ENCODE measurements at places on chromosomes 11 and 22. TPM values are rescaled to one million over a fixed set of nuclear protein-coding genes. Genes with fewer than 3 reads are reported as not detected.
A peak's percentile ranks its signal among the peaks of the same experiment; 100 is the strongest.

GRCh38 chr11:61588728-61589191, 7.9 kb upstream of the SYT7 start:
- H3K27me3 ChIP-seq = peaks cover 50% of the 10 kb centered on the region
- H3K27ac ChIP-seq = no peak overlapping the region
- peaks cover 8% of the 10 kb centered on the region for H3K4me1 ChIP-seq
- H3K36me3 ChIP-seq = no peaks in the 10 kb centered on the region

GRCh38 chr11:49405743-49406142, 197.3 kb upstream of the FOLH1 start:
- no peaks in the 10 kb centered on the region for H3K27me3 ChIP-seq
- H3K4me1 ChIP-seq = no peaks in the 10 kb centered on the region
- DNase-seq = no peak

CNTF gene
- total RNA-seq = 4.2 TPM

GRCh38 chr11:96254087-96254486, 88.9 kb downstream of the MAML2 start:
- peak overlapping the region; percentile 89 for H3K27ac ChIP-seq
- DNase-seq = peak; percentile 37
- no peaks in the 10 kb centered on the region for H3K27me3 ChIP-seq
- peak overlapping the region; percentile 71 for H3K4me3 ChIP-seq
- H3K4me1 ChIP-seq = peaks cover 78% of the 10 kb centered on the region

DNA sequence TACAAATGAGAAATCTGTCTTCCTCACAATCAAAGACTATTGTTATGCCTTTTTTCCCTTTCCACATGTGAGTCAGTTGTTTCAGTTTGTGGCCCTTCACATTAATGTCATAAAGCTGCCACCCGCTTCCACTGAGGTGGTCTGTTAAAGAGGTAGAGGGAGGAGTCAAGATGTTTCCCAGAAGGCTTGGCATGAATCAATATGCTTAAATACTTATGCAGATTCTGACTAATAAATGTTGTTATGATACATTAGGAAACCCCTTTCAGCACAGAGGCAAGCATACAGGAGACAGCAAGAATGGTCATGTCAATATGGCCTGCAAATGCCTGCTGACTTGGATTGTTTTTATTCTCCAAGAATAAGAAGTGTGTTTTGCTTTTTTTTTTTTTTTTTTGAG, 6.5 kb downstream of the RTN3 start:
- H3K4me3 ChIP-seq = no peak overlapping the region
- H3K27ac ChIP-seq = no peak overlapping the region
- no peak for DNase-seq
- peaks cover 23% of the 10 kb centered on the region for H3K4me1 ChIP-seq
- peaks cover 3% of the 10 kb centered on the region for H3K36me3 ChIP-seq

CRACR2B gene
- total RNA-seq = 18.7 TPM

IL18BP gene
- total RNA-seq = 16.2 TPM
